ENCODE measurements at places on chromosomes 2 and 18.

DNA sequence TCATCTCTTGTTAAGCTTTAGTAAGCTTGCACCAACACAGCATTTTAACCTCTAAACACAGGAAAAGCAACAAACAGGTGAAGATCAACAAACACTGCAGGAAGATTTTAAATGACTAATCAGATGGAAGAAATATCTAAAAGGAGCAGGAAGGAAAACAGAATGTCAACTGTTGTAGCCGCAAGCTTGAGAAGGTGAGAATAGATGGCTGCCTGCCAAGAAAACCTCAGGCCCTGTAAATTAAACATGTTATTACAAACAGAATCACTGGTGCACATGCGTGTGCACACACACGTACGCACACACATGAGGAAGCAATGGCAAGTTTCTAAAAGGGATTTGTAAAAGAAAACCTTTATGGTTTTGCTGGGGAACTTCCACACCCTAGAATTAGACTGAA is 257.8 kb upstream of the GALNT5 start:
- no peak for DNase-seq

DNA sequence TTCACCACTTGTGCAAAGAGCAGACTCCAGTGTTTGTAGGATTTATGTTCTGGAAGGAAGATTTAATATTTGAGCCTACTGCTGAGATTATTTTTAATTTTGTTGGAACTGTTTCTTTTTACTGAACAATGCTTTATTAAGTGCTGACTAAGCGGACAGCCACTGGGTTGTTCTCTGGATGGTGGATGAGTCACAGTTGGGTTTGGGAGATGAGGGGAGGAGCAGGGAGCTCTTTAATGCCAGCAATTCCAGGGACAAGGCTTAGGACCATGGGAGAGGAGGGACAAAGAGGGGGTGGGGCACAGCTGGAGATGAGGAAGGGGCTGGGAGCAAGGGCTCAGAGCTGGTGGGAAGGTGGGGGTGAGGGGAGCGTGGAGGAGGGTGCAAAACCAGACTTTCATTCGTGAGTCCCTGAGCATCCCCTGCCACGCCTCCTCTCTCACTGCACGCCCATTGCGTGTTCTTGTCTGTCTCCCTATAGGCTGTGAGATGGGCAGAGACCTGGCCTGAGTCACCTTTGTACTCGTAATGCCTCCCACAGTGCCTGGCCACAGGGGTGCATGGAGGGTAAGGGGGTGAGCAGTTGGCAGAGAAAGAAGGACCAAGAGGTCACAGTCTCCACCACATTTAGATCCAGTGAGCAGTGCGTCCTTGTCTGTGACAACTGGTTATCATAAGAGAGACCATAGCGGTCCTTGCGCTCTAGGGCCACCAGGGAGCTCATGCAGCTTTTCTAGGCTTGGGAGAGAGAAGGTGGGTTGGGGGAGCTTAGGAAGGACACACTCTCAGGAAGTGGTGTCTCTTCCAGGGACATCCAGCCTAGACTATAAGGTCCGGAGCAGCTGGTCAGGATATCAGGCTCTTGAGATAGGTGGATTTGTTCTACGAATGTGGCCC is 18.4 kb downstream of the SLC4A3 start:
- no peak for DNase-seq

DNA sequence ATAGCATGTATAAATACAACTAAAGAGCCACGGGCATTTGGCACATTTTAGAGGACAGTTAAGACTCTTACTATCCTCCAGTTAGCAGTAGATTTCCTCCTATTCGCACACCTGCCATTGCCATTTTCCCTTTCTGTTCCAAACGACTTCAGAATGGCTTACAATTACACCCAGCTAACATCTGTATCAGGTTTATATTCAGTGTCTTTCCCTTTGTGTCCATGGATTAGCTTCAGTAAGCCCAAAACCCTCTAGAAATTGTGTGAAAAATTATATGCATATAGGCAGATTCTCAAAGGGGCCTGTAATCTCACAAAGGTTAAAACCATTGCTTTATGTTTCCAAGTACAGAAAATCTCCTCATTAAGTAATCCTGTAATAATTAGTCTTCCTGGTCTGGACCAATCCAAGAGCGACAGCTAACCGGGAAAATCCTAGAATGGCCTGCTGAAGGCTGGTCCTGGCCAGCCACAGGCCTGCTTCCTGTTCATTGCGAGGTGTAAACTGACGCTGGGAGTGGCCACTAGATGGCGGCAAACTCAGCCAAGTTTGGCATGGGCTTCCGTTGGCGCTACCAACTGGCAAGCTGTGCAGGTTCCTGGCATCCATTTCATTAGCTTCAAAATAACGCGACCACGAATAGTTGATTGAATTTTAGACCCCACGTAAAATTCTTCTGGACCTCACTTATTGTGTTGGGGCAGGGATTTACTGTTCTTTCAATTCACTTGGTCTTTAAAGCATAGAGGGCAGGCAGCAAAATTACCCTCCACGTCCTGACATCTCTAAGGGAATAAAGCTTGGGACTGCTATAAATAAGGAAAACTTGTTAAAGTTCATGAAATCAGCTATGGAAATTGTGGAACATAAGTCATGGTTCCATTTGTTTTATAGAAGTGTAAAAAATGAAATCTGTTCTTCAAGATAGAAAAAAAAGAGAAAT is 17.1 kb downstream of the ARHGAP25 start:
- peak; percentile 92 for DNase-seq

- no peak for DNase-seq
Measured at GRCh38 chr2:29719639-29720038, 201.7 kb downstream of the ALK start.

- no peak for DNase-seq
Measured at GRCh38 chr2:436205-436604, 148.3 kb upstream of the ALKAL2 start.

DNA sequence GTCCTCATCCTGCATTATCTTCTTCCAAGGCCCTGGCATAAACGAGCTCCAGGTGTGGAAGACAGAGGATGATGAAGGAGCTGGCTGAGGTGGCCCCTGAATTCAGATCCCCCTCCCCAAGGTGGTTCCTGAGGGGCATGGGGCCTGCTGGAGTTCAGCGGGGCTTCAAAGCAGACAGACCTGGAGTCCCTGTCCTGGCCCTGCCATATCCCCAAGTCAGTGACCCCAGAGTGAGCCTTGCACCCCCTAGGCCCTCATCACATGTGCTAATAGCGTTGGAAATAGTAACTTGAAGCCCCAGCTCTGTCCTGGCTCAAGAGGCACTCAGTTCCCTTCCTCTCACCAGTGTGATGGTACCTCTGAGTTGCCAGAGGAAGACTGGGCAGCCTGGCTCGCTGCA is 172.9 kb downstream of the GALNT1 start:
- no peak for DNase-seq

GRCh38 chr18:63339920-63340484 is 20.4 kb upstream of the BCL2 start:
- peak; percentile 61 for DNase-seq

GRCh38 chr18:26656431-26656943 is 108.1 kb upstream of the KCTD1 start:
- no peak for DNase-seq

GRCh38 chr2:26095758-26096157 is 61.9 kb downstream of the RAB10 start:
- DNase-seq, result no peak

All from HL-60 (cell line).